T-helper 1 cell (primary cell): ENCODE measurements at places on chromosomes 4 and X.
A peak's percentile ranks its signal among the peaks of the same experiment; 100 is the strongest.

DNA sequence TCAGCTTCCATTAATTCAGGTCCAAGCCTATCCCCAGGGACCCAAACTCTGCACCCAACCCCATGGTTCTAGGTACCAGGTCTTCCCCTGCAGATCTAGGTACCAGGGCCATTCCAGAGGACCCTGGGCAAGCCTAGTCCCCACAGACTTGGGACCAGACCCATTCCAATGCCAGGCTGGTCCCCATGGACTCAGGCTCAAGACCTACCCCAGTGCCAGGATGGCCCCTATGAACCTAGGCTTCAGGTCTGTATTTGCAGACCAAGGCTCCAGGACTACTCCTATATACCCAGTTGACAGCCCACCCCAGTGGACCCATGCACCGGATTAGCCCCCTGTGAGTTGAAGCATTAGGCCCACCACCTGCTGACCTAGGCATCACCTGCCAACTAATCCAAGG, 8.9 kb downstream of the MTHFD2L start:
- DNase-seq: no peak

- no peak for DNase-seq
These were observed 13.3 kb downstream of the ATOH1 start for GRCh38 chr4:93841803-93842345.

DNA sequence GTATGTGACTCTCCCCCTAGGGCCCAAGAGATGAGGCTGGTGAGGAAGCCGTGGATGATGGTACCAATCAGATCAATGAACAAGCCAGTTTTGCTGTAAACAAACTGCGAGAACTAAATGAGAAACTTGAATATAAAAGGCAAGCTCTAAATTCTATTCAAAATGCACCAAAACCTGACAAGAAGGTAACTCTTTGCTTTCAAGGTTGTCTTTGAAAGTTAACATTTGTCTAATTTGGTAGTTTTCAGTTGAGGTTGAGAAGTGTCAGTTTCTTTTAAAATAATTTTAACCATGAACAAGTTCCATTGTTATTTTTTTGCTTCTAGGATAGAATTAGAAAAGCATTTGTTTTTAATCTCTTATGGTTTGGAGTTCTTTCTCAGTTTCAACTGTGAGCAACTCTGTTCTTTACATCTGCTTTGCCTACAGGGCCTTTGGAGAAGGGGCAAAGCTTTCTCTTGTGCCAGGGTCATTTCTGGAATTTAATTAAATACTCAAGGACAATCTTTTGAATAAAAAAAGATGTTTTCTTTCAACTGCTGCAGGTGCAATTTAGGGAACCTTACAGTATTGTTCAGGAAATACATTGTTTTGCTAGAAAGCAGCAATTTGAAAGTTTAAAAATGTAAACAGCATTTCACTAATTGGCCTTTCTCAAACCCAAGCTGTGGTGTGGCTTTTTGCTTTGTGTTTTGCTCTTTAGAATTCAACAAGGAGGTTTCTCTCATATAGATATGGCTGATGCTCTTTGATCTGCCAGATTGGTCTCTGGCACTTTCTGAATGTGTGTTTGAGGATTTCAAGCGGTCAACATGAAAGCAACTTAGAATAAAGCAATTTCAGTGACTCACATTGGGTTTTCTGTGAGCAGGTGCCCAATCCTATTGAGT, 62.9 kb downstream of the LRP2BP start:
- DNase-seq: no peak

GRCh38 chr4:139214039-139214534, 37.1 kb upstream of the ELF2 start:
- no peak for DNase-seq

- DNase-seq: no peak
These were observed 145.6 kb upstream of the RBPJ start for GRCh38 chr4:26175006-26175786.

- no peak for DNase-seq
These were observed 33.8 kb downstream of the ALPK1 start for GRCh38 chr4:112330921-112331320.

GRCh38 chr4:93072292-93072691, 756.3 kb upstream of the ATOH1 start:
- DNase-seq: no peak

DNA sequence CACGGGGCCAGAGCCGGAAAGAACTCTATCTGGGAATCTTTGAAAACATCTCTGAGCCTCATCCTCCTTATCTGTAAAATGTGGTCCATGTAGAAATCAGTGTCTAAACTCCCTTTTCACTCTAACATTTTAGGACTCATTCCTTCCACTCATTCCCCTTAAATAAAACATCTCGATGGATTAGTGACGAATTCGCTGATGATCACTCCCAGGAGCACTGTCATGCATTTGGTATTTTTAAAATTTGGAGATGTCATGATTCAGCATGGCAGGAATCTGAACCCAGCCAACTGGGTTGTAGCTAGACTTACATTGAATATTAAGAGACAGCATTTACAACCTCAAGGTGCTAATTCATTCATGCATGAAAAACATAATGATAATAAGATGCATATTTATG, 88.1 kb downstream of the SPANXN3 start:
- DNase-seq: no peak

- DNase-seq: no peak
These were observed 777.8 kb upstream of the FRG1 start for GRCh38 chr4:189162888-189163287.

GRCh38 chr4:139606579-139607501, 50.8 kb upstream of the SETD7 start:
- DNase-seq: no peak

DNA sequence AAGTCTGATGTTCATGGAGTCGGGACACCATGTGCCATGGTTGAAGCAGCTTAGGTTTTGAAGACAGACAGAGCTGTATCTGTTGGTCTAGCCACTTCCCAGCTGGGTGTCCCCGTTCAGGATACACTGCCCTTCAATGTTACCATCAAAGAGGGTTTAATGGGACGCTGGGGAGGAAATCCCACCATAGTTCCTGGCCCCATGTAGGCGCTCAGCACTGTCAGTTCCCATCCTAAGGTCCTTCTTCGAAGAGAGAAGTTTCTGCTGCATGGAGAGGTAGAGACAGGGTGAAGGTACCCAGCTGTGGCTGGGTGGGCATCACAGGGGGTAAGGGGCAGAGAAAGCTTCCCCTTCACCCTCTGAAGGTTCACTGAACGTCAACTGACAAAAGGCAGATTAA, 3.7 kb downstream of the MGST2 start:
- DNase-seq: no peak

DNA sequence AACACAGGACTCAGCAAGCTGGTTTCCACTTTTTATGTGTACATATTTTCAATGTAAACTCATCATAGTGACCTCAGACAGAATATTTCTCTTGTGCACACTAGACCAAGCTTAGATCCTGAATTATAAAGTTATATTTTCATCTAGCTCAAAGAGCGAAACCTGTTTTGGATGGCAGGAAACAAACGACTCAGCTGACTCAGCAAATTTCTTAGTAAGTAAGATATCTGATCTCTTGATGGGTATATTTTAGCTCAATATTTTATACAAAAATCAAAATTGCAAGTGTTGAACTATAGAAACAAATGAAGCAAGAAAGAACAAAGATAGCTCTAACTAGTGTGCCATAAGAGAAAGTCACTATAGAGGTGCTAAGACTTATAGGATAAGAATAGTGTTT, 1114.5 kb downstream of the STPG2 start:
- DNase-seq: no peak

- no peak for DNase-seq
These were observed 456.2 kb downstream of the FAT4 start for GRCh38 chr4:125770814-125771398.

GRCh38 chrX:56795309-56795868, 66.3 kb downstream of the NBDY start:
- no peak for DNase-seq

DNA sequence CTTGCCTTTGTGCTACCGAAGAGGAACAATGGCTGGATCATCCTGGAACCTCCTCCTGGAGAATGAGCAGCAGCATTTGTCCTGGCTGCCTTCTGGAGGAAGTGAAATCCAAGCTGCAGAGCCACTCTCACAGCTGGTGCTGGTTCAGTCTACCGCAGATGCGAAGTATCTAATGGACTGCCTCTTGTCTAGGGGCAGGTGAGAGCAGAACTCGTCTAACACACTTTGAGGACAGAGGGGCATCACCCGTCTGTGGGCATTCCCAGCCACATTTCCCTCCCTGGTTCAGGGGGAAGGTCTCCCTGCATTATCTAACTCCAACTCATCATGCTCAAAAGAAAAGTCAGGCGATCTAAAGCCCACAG, 338.2 kb upstream of the GATB start:
- DNase-seq: no peak

- DNase-seq: peak; percentile 6
These were observed 56.4 kb upstream of the XIAP start for GRCh38 chrX:123803331-123803983.

- no peak for DNase-seq
These were observed 593 bp downstream of the ELF4 start for GRCh38 chrX:130109429-130110378.

DNA sequence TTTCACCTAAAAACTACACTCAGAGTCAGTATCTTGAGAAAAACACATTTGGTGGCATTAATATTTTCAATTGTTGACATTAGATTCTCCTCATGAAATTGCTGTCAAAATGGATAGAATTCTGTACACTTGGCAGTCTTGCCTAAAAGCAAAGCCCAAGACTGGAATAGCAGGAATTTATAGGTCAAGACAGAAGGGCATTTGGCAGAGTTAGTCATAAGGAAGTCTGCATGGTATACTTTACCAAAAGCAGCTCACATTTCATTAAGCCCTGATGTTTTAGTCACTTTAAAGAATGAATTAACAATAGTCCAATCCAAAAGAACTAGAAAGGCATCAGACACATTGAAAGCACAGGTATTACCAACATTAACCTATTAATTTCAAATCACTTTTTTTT, 7.1 kb downstream of the CCDC160 start:
- DNase-seq: no peak

- DNase-seq: no peak
These were observed 91.1 kb upstream of the KIT start for GRCh38 chr4:54566608-54567007.

DNA sequence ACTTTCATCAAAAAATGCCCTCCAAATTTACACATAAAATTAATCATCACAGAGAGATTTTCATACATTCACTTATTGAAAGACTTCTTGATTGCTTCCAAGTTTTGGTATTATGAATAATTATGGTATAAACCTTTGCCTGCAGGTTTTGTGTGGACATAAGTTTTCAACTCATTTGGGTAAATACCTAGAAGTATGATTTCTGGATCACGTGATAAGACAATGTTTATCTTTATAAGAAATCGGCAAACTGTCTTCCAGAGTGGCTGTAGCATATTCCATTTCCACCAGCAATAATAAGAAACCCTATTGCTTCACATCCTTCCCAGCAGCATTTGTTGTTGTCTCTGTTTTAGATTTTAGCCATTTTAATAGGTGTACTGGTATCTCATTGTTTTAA, 1507.0 kb upstream of the IGFBP7 start:
- DNase-seq: no peak
